ENCODE measurements at places on chromosomes 4 and X. TPM values are rescaled to one million over a fixed set of nuclear protein-coding genes. Genes with fewer than 3 reads are reported as not detected.

CSAG3 gene
- total RNA-seq, result 6.6 TPM

- no peaks in the 10 kb centered on the region for H3K27me3 ChIP-seq
- no peak overlapping the region for H3K4me3 ChIP-seq
- no peak for DNase-seq
- no peaks in the 10 kb centered on the region for H3K4me1 ChIP-seq
- H3K27ac ChIP-seq, result no peak overlapping the region
- H3K36me3 ChIP-seq, result no peaks in the 10 kb centered on the region
Observed at GRCh38 chrX:153777261-153778090, 3.4 kb upstream of the SRPK3 start.

- H3K4me3 ChIP-seq, result no peak overlapping the region
- H3K36me3 ChIP-seq, result no peaks in the 10 kb centered on the region
- peak; percentile 60 for DNase-seq
Observed at GRCh38 chr4:127162741-127163140, 470.0 kb upstream of the INTU start.

DNA sequence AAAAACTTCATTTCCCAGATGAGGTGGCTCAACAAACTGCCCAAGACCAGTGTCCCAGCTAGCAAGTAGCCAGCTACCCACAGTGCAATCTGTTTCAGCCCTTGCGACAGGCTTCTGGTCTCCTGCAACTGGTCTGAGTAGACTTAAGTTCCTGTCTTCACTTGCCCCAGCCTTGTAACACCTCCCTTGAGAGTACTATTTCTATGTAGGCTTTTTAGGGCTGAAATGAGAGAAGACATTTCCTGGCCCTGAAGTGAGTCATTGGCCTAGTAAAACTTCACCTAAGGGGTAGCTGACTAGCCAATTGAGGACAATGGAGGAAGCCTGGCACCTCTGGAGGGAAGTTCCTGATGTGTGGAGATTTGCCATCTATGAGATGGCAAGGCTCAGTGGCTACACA, 80.1 kb upstream of the STIM2 start:
- no peak overlapping the region for H3K27ac ChIP-seq
- H3K36me3 ChIP-seq, result no peaks in the 10 kb centered on the region
- H3K4me1 ChIP-seq, result peaks cover 13% of the 10 kb centered on the region
- DNase-seq, result no peak
- H3K4me3 ChIP-seq, result no peak overlapping the region

DNA sequence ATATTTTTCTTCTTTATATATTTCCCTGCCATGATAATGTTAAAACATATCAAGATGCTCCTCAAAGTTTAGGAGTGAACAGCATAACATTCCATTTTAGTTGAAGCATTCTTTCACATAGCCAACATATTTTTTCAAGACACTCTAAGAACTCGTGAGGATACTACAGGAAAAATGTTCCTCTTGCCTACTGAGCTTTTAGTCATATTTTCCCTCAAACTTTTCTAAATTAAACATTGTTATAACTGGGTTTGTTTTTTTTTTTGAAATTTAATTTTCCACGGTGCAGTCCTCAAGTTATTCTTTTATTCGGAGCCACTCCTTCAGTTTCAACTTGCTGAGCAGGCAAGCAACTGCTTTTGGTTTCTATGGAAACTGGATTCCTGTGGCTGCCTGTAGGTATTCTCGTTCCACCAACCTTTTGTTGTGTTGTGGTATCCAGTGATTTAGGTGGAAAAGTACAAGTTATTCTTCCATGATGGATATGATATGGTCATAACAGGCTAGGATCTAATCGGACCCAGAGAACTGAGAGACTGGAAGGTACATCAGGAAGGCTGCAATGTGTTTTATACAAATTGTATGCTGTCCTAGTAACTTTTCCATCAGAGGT, 248.0 kb downstream of the TRIML1 start:
- H3K4me3 ChIP-seq, result no peak overlapping the region
- no peaks in the 10 kb centered on the region for H3K4me1 ChIP-seq
- H3K27ac ChIP-seq, result peak overlapping the region; percentile 12
- DNase-seq, result no peak
- H3K36me3 ChIP-seq, result no peaks in the 10 kb centered on the region
- H3K27me3 ChIP-seq, result no peaks in the 10 kb centered on the region

DNA sequence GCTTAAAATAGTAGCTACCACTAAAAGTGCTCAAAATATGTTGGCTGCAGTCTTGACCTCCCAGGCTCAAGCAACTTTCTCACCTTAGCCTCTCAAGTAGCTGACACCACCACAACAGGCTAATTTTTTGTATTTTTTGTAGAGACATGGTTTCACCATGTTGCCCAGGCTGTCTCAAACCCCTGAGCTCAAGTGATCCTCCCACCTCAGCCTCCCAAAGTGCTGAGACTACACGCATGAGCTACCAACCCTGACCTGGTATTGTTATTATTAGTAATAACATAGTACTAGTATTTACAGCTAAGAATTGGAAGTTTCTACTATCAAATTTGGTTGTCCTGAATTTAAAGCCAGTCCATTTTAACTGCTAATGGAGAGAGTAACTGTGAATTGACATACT, 18.0 kb downstream of the STAP1 start:
- H3K27me3 ChIP-seq, result no peaks in the 10 kb centered on the region
- no peak overlapping the region for H3K27ac ChIP-seq
- H3K4me3 ChIP-seq, result no peak overlapping the region
- no peak for DNase-seq

GRCh38 chr4:38681281-38681991, 17.4 kb downstream of the KLF3 start:
- H3K4me1 ChIP-seq, result peaks cover 29% of the 10 kb centered on the region
- no peaks in the 10 kb centered on the region for H3K27me3 ChIP-seq
- H3K4me3 ChIP-seq, result no peak overlapping the region
- peaks cover 18% of the 10 kb centered on the region for H3K36me3 ChIP-seq
- peak; percentile 83 for DNase-seq
- H3K27ac ChIP-seq, result peak overlapping the region; percentile 82

AKAP14 gene
- not detected for total RNA-seq

DNA sequence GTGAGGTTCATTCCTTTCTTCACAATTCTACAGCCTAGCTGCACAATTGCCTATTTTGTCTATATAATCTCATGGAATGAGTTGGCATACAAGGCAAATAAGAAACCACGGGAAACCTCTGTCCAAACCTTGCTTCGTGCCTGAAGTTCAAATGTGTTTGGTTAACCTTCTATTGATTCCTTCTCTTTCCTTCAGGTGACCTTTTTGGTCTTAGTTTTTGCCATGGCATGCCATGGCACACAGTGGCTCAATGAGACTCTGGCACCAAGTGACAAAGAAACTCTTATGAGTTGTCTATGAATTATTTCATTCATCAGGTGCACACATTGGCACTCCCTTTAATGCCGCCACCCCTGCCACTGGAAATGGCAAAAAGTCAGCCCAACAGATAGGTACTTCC, 101.8 kb downstream of the PPARGC1A start:
- no peak overlapping the region for H3K4me3 ChIP-seq
- no peaks in the 10 kb centered on the region for H3K27me3 ChIP-seq
- H3K36me3 ChIP-seq, result no peaks in the 10 kb centered on the region
- DNase-seq, result no peak
- H3K27ac ChIP-seq, result no peak overlapping the region

GRCh38 chrX:44698357-44698756, 145.5 kb upstream of the DUSP21 start:
- H3K27ac ChIP-seq, result no peak overlapping the region
- H3K27me3 ChIP-seq, result no peaks in the 10 kb centered on the region
- H3K4me3 ChIP-seq, result no peak overlapping the region
- no peaks in the 10 kb centered on the region for H3K36me3 ChIP-seq
- no peak for DNase-seq

C1QTNF7 gene
- total RNA-seq, result not detected

DNA sequence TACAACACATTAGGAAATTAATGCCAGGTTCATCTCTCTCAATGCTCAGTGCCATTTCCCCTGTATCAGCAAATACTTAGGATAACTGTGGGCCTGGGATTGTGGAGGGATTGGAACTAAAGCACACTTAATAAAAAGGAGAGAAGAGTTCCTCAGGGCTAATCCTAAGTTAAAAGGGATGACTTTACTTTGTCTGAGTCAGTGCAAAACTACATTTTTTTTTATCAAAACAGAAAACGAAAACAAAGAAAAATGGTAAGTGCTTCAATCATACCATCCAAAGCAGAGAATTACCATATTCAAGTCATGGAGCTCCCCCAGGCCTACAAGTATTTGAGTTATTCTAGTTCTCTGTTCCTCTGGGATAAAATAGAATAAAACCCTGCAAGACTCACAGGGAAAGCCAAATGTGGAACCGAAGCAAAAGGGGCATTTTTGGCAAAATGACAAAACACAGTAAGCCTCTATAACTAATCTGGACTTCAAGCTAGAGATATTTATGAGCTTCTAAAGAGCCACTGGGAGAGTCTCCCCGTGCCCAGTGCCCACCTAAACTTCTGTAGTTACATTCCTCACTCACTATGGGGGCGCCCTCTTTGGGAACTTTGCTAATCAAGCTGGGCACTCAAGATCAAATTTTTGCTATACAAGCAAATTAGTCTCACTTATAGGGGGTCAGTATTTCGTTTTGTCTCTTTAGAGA, 53.4 kb downstream of the PALLD start:
- H3K4me3 ChIP-seq, result no peak overlapping the region
- peaks cover 28% of the 10 kb centered on the region for H3K4me1 ChIP-seq
- peak overlapping the region; percentile 93 for H3K27ac ChIP-seq
- no peaks in the 10 kb centered on the region for H3K27me3 ChIP-seq
- no peaks in the 10 kb centered on the region for H3K36me3 ChIP-seq

ARX gene
- total RNA-seq, result not detected

NEIL3 gene
- total RNA-seq, result 0.91 TPM

GRCh38 chr4:47936336-47936735, 22.0 kb upstream of the NFXL1 start:
- no peaks in the 10 kb centered on the region for H3K27me3 ChIP-seq
- peaks cover 2% of the 10 kb centered on the region for H3K4me1 ChIP-seq
- no peak overlapping the region for H3K27ac ChIP-seq
- H3K36me3 ChIP-seq, result no peaks in the 10 kb centered on the region
- no peak for DNase-seq

GAGE12H gene
- not detected for total RNA-seq

DNA sequence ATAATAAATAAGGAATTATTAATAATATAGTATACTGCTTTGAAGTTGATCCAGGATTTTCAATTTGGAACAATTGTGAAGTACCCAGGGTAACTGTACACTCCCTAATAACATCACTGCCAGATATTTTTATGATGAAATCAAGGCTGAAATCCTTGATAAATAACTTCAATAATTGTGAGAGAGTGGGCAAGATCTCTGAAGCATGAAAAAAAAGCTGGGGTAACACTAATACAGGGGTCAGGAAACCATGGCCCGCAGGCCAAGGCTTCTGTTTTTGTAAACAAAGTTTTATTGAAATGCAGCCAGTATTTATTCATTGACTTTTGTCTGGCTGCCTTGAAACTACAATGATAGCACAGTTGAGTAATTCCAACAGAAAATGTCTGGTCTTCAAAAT, 41.6 kb downstream of the CPEB2 start:
- H3K4me1 ChIP-seq, result peaks cover 8% of the 10 kb centered on the region
- H3K27me3 ChIP-seq, result no peaks in the 10 kb centered on the region
- H3K27ac ChIP-seq, result no peak overlapping the region

DNA sequence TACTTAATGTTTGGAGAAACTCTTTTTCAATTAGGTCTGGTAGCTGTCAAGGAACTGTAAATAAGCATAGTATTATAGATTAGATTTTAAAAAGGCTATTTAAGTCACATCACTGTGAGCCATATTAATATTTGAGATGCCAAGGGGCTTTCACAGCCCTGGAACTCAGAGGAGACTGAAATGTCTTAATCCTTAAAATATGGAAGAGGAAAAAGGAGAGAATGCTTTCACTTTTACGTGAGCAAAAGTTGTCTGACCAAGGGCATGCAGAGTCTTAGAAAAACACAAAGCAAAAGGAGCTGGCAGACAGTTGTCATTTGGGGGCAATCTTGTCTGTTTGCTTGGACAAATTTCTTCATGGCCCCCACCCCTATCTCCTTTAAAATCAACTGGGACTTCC, 253.2 kb upstream of the IGFBP7 start:
- no peaks in the 10 kb centered on the region for H3K4me1 ChIP-seq
- H3K4me3 ChIP-seq, result no peak overlapping the region
- no peak overlapping the region for H3K27ac ChIP-seq

LDB2 gene
- 4.9 TPM for total RNA-seq

DNA sequence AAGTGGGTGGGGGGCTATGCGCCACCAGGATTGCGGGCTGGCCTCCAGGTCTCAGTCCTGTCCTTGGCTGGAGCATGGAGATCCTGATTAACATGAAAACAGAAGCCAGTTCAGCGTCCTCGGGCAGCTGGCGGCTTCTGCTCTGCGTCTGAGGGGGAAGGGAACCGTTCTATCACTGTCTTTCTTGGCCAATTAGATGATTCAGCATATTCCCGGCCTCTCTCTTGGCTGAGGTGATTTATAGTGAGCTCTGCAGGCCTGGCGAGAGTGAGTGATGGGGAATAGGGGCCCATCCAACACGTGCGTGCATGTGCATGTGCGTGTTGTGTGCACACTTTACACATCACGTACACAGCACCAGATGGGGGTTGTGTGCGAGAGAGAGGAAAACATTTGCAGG, 145.8 kb upstream of the ATP6AP2 start:
- no peak overlapping the region for H3K27ac ChIP-seq
- no peak overlapping the region for H3K4me3 ChIP-seq
- H3K4me1 ChIP-seq, result peaks cover 8% of the 10 kb centered on the region
- H3K36me3 ChIP-seq, result no peaks in the 10 kb centered on the region

- H3K36me3 ChIP-seq, result no peaks in the 10 kb centered on the region
- peaks cover 30% of the 10 kb centered on the region for H3K4me1 ChIP-seq
- peak overlapping the region; percentile 84 for H3K27ac ChIP-seq
- H3K27me3 ChIP-seq, result no peaks in the 10 kb centered on the region
- DNase-seq, result no peak
Observed at GRCh38 chr4:181967401-181967800, 275.8 kb upstream of the TENM3 start.

DNA sequence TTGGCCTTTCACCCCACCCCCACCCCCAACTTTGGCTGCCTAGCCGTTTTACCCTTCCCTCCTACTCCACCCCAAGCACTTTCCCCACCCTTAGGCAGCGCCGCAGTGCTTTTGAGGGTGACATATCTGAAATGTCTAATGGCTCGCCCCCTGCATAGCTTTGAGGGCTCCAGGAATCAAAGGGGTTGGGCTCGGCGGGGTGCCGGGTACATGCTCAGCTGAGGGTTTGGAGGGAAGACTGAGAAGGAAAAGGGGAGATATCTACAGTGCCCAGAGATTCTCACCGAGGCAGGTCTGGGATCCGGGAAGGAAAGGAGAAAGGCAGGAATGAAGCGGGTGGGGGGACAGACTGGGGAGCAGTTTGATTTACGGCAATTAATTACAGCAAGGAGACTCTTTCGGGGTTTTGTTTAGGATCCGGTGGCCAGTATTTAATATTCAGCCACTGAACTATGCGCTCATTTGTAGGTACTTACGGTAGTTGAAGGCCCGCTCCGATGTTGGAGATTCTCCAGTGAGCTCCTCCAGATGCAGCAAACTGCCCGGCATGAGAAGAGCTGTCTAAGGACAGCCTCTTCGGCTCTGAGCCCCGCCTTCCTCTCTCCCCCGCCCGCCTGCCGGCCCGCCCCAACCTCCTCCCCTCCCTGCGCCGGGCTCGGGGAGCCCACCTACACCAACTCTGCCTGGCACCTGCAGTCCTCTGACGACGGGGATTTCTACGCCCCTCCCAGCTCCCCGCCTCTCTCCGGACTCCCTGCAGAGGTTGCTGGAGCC, at the start of gene IGSF1:
TSS of gene IGSF1 (minus strand) at position 569 of the 774 bp plus-strand sequence. CDS start 2,632 bp downstream, outside the sequence.
- peak within 1 kb of the TSS; percentile 42 for H3K4me3 ChIP-seq
- peak; percentile 20 for DNase-seq
- no peak within 1 kb of the TSS for H3K27ac ChIP-seq

ANKRD50 gene
- total RNA-seq, result 29.4 TPM

GRCh38 chr4:186318481-186318880, 52.5 kb downstream of the F11 start:
- no peak overlapping the region for H3K4me3 ChIP-seq
- no peaks in the 10 kb centered on the region for H3K4me1 ChIP-seq
- no peaks in the 10 kb centered on the region for H3K36me3 ChIP-seq
- no peak for DNase-seq
